Stimulated activated CD8-positive, alpha-beta memory T cell treated with anti-CD3 and anti-CD28 coated beads, Interleukin-7, amount 100 ng/mL, for 4 hours (primary cell): ENCODE measurements at places on chromosomes 3 and 15.

- DNase-seq, result no peak
Measured at GRCh38 chr3:190013943-190014924, 106.5 kb downstream of the P3H2 start.

- DNase-seq, result no peak
Measured at GRCh38 chr3:104102386-104102785, 1264.3 kb upstream of the ALCAM start.

DNA sequence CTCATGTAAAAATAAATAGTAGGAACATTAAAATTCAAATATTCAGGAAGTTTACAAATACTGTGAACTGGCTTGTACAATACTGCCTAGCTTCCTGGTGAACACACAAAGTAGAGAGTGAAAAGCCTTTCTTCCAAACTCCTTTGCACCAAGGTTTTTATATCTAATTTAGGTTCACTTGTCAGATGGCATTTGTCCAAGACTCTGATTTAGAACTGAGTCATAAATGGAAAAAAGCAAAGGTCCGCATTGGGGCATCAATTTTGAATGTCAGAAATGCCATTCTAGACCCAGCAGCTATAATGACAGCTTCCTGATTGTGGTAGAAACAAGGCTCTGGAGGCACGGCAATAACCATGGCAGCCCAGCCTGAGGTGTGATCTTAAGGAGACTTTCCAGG lies 160.7 kb downstream of the PDE8A start:
- DNase-seq, result no peak

DNA sequence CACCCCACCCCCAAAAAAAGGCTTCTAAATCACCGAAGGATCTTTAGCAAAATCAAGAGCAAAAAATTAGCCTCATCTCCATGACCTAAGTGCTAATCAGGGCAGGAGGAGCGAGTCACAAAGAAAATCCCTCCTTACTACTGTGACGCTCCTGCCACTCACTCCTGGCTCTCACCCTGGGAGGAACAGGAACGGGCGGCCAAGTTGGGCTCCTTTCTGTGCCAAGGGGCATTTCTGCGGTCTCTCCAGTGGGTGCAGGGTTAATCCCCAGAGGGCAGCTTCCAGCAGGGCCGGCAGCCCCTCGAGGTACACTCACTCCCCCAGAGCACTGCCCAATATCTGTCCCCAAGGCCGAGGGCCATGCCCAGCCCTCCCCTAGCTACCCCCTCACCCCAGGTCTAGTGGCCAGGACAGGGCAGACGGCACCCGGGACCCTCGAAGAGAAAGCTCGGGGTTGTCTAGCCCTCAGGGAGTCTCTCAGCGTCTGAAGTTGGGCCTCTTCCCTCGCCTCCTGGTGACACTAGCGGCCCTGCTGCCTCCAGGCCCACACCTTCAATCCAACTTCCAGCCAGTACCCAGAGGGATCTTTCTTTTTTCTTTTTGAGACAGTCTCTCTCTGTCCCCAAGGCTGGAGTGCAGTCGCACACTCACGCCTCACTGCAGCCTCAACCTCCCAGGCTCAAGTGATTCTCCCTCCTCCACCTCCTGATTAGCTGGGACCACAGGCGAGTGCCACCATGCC lies 706 bp downstream of the CAV3 start:
- DNase-seq, result no peak

DNA sequence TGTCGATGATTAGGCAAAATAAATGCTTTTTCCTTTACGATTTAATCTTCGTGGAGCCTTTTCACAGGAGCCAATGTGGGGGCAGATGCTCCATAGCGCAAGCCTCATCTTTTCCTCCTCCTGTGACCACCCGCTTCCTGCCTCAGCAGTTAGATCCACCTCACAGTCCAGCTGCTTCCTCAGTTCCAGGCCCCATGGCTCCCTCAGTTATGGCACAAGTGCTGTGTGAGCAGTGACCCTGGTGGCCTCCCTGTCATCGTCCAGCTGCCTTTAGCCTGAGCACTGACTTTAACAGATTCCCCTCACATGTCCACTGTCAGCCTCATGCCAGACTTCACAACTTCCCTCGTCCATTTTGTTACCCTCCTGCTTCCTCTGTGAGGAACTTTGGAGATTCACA lies 424.6 kb upstream of the GBE1 start:
- no peak for DNase-seq

- DNase-seq, result no peak
Measured at GRCh38 chr3:74267588-74268184, 346.8 kb downstream of the CNTN3 start.

DNA sequence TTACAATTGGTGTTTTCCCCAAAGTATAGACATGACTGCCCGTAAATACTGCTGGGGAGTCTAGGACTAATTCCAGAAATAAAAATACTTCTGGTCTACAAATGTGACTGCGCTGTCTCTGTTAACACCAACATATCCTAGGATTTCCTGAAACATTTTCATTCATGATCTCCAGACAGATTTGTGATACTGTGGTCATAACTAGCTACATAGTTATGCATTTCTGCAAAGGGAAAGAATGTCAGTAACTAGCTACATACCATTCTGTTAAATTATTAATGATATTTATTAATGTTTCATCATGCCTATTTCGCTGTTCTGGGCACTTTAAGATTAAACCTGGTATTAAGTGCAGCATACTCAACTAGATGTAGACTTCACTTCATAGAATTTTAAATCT lies 33.3 kb downstream of the SETD5 start:
- DNase-seq, result no peak

- no peak for DNase-seq
Measured at GRCh38 chr15:67931861-67932260, 92.0 kb upstream of the RNU6-1 start.

GRCh38 chr3:45007091-45007490 lies 19.0 kb upstream of the CLEC3B start:
- DNase-seq, result no peak

GRCh38 chr3:68256635-68257223 lies 602.3 kb upstream of the SUCLG2 start:
- no peak for DNase-seq

GRCh38 chr3:148092624-148093347 lies 604.9 kb upstream of the AGTR1 start:
- no peak for DNase-seq
